ENCODE measurements at places on chromosomes 5 and 9.

- DNase-seq: no peak
These were observed 139.6 kb downstream of the SMARCA2 start for GRCh38 chr9:2154731-2155130.

DNA sequence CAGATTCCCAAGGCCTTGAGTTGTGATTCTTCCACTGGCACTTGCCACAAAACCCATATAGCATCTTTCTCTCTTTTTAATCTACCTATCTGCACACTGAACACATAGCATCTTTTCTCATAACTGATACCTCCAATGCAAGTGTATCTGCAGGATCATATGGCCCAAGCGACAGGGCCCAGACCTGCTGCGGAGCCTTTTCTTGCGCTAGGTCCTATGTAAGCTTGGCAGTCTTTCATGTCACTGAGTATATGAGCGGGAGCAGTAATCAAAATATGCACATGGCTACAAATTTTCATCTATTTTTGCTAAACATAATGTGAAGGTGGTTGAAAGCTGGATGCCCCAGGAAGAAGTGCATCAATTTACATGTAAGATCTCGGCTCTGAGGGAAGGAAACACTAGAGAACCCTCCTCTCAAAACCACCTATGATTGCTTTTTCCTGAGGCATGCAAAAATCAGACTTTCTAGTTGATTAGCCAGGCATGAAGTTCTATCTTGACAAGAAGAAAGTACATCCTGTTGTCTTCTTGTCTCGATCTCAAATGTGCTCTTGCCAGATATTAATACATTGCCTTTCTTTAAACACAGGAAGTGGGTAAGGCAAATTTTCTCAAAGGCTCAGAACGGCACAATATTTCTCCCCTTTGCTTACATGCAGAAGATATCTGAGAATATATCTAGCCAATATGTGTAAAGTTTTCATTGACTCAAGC, 26.9 kb upstream of the CEMIP2 start:
- no peak for DNase-seq

DNA sequence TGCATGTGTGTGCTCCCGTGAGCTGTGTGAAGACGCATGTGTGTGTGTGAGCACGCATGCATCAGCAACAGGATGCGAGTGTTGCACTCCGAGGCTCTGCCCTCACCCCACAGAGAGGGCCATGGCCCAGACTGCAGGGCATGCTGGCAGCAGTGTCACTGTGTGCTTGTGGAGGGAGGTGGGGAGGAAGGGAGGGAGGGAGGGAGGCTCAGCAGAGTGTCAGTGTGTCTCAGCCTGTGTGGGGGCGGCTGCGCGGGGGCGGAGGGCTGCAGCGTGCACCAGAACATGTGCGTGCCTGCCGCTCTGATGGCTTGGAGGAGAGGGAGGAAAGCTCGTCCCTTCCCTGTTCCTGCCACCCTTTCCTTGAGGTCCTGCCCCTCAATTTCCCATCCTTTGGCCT, 5.3 kb downstream of the CAMK2A start:
- no peak for DNase-seq

- no peak for DNase-seq
These were observed 243.9 kb upstream of the SMARCA2 start for GRCh38 chr9:1771094-1771789.
